RWPE1 (cell line): ENCODE measurements at places on chromosomes 11 and 22.

DNA sequence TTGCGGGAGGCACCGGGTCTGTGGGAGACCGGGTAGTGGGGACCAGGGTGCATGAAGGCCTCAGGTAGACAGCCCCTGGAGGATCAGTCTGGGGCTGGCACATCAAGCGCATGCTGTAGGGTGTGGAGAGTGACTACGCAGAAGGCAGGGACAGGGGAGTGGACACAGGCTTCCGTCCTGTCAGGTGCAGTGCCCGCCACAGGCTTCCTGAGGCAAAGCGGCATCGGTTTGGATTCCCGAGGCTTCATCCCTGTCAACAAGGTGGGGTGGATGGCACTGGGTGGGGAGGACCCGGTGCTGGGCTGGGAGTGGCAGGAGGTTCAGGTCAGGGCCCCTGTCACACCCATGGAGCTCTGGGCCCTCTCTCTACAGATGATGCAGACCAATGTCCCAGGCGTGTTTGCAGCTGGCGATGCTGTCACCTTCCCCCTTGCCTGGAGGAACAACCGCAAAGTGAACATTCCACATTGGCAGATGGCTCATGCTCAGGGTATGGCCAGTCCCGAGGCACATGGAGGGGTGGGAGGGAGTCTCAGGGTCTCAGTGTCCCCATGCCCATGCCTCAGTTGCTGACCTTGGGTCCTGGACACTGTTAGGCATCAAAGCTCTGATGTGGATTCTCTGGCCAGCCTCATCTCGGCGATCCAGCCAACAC is 4.5 kb upstream of the LZTR1 start:
- DNase-seq, result no peak

- no peak for DNase-seq
Measured at GRCh38 chr11:27347359-27348339, 15.4 kb downstream of the CCDC34 start.

GRCh38 chr11:86636275-86636674 is 36.1 kb downstream of the ME3 start:
- no peak for DNase-seq

DNA sequence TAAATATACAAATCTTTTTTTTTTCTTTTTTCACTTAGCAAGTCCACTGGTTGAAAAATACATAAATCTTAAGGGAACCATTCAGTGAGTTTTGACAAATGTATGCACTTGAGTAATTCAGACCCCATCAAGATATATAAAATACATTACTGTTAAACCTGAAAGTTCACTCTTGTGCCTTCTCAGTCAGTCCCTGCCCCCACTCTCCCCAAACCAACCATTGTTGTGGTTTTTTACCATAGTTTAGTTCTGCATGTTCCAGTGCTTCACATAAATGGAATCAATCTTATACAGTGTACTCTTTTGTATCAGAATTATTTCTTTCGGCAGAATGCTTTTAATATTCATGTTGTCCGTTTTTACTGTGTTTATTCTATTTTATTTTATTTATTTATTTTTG is 26.1 kb downstream of the RNF214 start:
- DNase-seq, result no peak

DNA sequence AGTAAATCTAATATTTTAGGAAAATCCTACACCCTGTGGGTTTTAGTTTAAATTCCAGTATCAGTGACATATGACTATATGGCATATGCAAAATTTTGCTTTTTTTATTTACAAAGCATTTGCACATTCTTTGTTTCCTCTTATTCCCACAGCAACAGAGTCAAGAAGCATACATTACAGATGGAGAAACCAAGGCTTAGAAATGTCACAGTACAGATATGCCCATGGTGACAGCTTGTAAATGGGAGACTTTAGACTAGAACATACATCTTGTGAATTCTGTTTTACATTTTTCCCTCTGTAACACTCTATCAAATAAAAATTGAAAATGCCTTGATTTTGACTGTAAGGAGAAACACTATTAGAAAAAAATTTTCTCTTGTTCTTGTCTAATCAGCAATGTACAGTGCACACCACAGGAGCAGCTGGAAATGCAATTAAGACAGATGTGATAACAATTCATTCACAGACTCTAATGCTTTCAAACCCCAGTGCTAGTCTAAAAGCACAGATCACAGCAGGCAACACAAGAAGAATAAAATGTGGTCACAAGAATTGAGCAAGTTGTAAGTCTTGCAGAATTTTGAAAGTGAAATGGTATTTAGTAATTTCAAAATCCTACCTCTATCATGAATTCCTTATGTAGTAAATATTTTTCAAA is 375.9 kb downstream of the LUZP2 start:
- DNase-seq, result no peak

GRCh38 chr11:16613262-16613511 is 125.3 kb upstream of the C11orf58 start:
- no peak for DNase-seq

GRCh38 chr22:43833286-43834240 is 21.5 kb upstream of the EFCAB6 start:
- DNase-seq, result no peak

GRCh38 chr22:35478633-35479107 is 62.0 kb upstream of the RASD2 start:
- DNase-seq, result no peak

GRCh38 chr11:109945626-109946321 is 147.4 kb upstream of the ZC3H12C start:
- DNase-seq, result no peak

GRCh38 chr22:48968201-48968959 is 859.3 kb downstream of the BRD1 start:
- no peak for DNase-seq

DNA sequence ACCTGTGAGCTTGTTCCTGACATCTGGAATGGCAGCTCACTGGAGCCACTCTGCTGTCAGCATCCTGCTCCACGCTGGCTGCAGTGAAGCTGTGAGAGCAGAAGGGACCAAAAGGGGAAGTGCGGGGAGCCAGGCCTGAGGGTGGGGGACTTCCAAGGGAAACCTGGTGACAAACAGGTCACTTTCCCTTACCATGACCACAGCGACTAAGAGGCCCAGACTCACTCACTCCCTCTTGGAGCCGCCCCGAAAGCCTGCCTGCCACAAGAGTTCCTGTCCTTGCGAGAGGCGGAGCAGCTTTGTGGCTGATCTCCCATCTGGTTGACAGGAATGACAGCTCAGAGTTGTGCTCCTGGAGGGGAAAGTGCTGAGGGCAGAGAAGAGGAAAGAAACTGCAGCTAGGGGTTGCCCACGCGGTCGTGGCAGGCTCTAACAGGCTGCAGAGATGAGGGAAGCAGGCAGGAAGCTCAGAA is 183.8 kb upstream of the NTM start:
- no peak for DNase-seq

DNA sequence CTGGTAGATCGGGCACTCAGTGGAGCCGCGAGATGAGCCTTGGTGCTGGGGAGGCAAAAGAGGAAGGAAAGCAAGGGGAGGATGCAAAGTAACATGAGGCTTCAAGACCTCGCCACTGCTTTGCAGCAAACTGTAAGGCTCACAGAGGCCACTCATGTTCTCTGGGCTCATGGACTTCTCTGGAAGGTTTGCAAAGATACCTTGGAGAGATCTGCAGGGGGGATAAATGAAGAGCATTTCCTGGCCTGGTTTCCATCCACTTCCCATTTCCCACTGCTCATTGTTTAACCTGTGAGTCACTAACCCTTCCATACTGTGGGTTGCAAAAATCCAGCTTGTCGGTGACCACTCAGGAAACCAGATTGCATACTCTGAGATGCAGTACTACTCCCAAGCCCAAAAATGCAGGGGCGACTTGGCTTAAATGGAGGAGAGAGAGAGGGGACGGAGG is 38.5 kb downstream of the OSBP2 start:
- no peak for DNase-seq
